CD4-positive, alpha-beta T cell treated with Interferon gamma for 1 hour (primary cell): ENCODE measurements at places on chromosomes 4 and X.

DNA sequence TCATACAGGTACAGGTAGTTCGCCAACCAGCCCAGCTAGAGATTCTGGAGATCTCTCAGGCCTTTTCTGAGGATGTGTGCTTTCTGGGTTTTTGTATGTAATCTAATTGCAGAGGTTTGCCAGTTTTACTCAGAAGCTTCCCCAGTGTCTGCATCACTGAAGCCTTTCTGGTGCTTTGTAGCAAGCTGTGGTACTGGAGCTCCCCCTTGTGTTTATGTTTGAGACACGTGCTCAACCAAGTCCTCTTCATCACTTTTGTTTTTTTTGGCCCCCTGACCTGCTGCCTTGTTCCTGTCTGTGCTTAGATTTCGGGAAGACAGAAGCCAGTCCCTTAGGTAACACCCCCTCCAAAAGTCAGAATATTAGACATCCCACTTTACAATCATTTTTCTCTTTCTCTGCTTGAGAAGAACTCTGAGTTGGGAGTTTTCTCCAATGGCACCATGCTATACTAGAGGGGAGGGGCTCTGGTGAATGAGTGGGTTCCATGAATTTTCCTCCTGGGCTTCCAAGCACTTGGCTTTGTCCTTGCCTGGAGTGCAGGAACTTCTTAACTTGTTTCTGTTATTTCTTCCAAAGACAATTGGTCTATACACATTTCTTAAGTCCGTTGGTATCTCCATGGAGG is 128.4 kb upstream of the TBC1D9 start:
- DNase-seq, result peak; percentile 41

- no peak for DNase-seq
These were observed 1.7 kb downstream of the FRAS1 start for GRCh38 chr4:78058591-78059523.

DNA sequence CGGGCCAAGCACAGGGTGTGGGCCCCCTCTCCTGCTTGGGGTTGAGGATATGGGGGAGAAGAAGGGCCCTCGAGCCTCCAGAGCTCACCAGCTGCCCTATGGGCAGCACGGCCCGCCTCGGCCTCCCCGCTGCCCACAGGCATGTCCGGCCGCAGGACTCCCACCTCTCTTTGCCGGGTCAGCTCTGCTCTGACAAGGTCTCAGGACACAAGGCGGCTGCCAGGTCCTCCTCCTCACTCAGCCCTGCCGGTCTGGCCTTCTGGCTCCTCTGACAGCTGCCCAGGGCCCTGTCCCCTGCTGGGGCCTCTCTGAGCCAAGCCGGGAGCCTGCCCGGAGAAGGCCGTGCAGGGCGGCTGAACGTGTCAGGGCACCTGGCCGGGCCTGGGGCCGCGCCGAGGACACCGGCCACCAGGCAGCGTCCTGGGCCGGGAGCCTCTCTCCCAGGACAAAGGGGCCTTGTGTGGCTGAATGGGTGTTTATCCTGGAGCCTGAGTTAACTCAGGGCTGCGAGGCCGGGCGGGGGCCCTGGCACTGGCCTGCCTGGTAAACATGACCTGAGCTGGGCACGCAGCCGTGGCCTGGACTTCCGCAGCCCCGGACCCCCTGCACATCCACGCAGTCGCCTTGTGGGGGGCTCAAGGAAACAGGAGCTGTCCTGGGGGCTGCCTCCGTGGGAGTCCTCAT is 25.7 kb downstream of the TACC3 start:
- no peak for DNase-seq

GRCh38 chr4:150078041-150078578 is at the start of gene DCLK2:
Gene DCLK2 (plus strand): TSS chr4:150078445. CDS start chr4:150079028, 583 bp downstream.
- peak; percentile 2 for DNase-seq

DNA sequence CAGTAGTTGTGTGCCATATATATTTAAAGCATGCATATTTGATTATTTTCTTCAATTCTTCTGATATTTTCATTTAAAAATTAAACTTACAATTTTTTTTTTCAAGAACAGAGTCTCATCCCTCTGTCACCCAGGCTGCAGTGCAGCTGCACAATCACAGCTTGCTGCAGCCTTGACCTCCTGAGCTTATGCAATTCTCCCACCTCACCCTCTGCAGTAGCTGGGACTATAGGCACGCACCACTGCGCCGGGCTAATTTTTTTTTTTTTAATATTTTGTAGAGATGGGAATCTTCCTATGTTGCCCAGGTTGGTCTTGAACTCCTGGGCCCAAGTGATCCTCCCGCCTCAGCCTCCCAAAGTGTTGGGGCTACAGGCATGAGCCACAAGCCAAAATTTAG is 5.8 kb upstream of the DCLK2 start:
- no peak for DNase-seq

DNA sequence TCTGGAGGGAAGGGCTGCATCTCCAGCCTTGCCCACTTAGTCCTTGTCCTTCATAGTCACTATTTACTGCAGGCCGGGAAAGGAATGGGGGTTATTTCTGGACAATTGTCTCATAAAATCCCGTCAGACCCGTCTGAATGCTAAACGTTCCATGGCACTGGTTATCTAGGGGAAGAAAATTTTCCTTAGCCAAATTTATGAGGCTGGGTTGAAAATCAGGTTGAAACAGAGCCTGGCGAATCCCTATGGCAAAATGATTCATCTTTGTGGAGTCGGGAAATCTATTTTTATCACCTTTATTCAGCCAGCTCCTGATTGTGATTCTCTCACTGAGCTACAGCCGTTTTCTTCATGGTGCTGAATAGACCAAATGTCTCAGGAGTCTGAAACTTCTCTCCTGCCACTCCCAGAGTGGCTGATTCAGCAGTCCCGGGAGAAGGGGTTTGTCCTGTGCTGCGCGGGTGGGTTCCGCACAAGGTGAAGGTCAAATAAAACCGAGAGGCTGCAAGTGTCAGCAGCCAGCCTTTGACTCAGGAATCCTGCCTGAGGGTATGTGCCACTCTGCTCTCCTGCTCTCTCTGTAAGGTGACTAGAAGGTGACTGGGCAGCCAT is 1.0 kb downstream of the LIMCH1 start:
- no peak for DNase-seq

GRCh38 chr4:83606898-83607297 is 71.0 kb downstream of the GPAT3 start:
- DNase-seq, result no peak

DNA sequence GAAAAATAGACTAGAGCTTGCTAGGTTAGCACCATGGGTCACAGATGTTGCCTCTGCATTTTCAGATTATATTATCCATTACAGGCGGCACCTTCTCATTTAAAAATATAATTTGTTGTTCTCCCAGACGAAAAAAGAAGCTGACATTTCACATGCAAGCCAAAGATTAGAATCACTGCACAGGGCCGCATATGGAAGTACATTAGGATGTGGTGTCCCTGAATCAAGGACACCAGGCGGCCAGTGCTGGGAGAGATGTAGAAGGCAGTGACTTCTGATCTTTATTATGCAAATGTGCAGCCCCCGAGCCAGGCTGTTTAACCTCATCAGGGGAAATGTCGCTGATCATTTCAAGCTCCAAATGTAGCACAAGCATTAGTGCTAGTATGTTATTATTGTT is 22.8 kb downstream of the REELD1 start:
- DNase-seq, result no peak

- DNase-seq, result no peak
These were observed 379 bp downstream of the PDGFC start for GRCh38 chr4:156971165-156971675.

GRCh38 chr4:87677731-87678130 is 27.7 kb downstream of the DMP1 start:
- no peak for DNase-seq

DNA sequence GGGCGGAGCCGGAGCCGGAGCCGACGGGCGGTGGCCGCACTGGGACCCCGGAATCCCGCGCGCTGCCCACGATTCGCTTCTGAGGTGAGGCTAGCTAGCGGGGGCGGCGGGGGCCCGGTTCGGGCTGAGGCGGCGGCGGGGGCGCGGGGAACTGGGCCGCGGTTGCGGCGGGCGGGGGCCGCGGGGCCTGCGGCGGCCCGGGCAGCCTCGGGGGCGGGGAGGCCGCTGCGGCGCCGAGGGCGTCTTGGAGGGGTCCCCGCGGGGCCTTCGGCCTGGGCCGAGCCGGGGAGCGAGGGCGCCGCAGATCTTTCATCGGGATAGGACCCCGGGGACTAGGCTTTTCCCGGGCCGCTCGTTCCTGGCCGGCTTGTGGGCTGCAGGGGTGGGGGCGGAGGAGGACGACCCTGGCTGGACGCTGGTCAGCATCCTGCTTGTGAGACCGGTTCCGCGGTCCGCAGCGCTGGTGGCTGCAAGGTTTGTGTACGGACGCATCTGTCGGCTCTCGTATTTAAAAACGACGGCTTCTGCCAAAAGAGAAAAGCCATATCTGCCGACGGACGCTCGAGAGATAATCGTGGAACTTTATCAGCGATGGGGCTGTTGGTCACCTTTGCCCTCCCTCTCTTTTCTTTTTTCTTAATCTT is 419 bp downstream of the ADD1 start:
- no peak for DNase-seq

DNA sequence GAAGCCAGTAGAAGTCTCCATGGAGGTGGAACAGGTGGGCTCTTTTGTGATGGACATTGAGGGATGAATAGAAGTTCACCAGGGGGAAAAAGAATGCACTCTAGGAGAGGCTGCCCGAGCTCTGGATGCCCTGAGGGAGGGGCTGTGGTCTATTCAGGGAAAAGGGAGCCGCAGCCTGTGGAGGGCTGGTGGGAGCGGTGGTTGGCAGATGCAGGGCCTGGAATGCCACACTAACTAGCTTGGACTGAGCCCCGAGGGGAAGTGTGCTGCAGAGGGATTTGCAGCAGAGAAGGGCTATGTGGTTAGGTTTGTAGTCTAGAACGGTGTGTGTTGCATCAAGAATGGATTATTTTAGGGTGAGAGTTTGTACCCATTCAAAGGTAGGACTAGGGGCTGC is 29.5 kb upstream of the PSAPL1 start:
- DNase-seq, result no peak

- peak; percentile 51 for DNase-seq
These were observed 14.4 kb upstream of the ASMTL start for GRCh38 chrX:1466971-1467561.

GRCh38 chrX:123049071-123049625 is 134.9 kb upstream of the GRIA3 start:
- no peak for DNase-seq

DNA sequence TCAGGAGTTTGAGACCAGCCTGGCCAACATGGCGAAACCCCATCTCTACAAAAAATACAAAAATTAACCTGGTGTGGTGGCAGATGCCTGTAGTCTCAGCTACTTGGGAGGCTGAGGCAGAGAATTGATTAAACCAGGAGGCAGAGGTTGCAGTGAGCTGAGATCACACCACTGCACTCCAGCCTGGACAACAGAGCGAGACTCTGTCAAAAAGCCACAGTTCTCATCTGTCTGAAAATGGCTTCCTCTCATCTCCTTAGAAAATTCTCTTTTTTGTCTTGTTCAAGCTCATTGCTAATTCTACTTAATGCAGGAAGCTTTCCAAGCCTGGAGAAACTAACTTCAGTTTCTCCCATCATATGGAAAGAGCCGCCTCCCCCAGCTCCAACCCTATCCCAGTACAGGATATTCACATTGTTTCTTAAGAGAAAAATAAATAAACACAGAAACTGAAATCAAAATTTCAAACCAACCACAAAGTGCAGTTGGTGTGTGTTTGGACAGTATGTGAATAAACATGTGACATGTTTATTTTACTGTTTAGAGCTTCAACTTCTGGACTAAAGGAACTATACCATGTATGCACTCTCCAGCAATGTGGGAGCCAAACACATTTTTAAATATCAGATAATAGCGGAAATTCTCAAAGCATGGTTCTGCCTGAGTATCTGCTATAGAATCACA is 55.0 kb upstream of the GAB1 start:
- no peak for DNase-seq

GRCh38 chr4:106369456-106370060 is 980 bp upstream of the GIMD1 start:
- DNase-seq, result no peak

GRCh38 chrX:120790118-120790517 is 85.5 kb downstream of the CT47B1 start:
- no peak for DNase-seq

- DNase-seq, result peak; percentile 96
These were observed 1.8 kb upstream of the EOLA2 start for GRCh38 chrX:149939905-149940673.

- DNase-seq, result no peak
These were observed at the start of gene DUSP21 for GRCh38 chrX:44843753-44844152. Gene DUSP21 (plus strand): TSS chrX:44844021. CDS start chrX:44844133, 112 bp downstream.

- DNase-seq, result no peak
These were observed 147.2 kb upstream of the WDFY3 start for GRCh38 chr4:85113706-85114105.

DNA sequence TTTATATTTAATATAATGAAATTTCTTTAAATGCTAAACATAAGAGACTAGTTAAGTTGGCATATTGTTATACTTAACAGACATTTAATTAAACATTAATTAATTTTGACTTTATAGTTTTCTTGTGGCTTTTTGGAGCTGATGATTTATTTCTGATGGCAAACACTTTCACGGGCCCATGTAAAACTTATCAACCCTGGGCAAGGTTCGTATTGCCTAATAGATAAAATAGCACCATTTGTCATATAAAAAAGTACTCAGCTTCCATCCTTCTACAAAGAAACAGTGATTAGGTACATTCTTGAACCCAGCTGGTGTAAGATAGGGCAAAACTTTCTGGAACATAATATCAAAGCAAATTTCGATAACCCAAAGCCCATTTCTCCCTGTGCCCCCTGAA is 63.2 kb downstream of the PAK3 start:
- no peak for DNase-seq

- no peak for DNase-seq
These were observed 31.1 kb downstream of the PRRG1 start for GRCh38 chrX:37380256-37380655.

GRCh38 chr4:87219632-87220093 is 755 bp downstream of the KLHL8 start:
- peak; percentile 41 for DNase-seq
